ENCODE measurements at places on chromosomes 11 and 22. TPM values are rescaled to one million over a fixed set of nuclear protein-coding genes. Genes with fewer than 3 reads are reported as not detected.

DNA sequence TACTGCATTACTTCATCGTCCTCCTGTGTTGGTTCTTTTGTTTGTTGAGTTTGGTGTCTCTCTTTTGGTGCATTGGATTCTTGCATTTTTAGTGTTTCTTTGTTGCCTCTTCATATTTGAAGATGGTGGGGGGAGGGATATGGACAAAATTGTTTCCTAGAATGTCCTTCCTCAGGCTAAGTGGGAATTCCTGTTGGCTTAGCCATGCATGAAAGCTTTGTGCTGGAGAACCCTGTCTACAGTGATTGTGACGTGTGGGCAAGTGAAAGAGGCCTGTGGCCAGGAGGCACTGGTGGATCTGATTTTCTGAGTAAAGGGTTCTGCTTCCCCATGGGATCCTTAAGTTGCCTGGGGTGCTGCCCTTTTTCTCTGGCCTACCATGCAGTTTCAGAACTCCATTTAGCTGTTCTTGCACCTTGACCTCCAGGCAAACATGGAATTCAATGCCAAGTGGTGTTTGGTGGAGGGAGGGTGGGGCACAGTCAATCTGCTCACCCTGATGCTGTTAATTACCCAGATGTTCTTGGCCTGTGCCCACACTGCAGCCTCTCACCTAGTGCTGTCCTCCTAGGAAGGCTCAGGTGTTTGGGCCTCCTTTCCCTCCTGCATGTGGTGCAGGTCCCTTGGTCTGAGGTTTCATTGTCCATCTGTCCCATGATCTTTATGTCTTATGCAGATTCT is 46.3 kb upstream of the SLC22A12 start:
- DNase-seq, result no peak

GRCh38 chr22:48018346-48018745 is 1255.9 kb downstream of the TBC1D22A start:
- DNase-seq, result peak; percentile 49

DNA sequence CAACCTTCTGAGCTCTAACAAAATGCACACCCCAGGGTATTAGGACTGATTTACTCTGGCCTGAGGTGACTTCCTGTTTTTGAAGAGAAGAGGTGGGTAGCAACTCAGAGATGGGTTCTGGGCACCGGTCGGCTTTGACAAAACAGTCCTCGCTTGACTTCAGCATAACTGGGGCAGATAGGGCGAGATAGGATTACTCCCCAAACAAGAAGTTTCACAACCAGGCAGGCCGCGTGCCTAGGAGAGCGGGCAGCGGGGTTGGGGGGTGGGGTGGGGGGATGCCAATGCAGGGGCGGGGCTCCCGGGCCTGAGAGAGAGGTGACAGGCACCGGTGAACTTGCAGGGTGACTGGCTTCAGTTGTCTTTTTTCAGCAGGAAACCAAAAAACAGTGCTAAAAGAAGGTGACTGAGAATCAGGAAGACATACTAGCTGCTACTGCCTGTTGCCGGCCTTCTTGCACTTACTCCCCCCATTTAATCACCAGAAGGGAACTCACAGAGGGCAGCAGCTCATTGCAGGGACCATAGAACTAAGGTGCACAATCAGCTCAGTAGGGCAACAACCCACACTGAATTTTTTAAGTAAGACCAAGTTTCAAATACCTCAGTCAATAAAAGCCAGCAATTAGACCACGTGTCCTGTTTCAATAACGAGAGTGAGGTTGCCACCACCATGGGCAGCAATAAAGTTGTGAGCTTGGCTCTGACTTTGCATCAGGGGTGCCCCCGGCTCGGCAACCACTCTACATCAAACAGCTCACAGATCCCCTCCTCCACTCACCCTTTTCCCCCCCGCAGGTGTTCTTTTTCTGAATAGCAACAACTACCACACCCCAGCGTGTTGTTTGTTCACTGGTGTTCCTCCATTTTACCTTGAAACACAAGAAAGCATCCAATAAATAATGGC is 37.2 kb upstream of the ETS1 start:
- DNase-seq, result no peak

DNA sequence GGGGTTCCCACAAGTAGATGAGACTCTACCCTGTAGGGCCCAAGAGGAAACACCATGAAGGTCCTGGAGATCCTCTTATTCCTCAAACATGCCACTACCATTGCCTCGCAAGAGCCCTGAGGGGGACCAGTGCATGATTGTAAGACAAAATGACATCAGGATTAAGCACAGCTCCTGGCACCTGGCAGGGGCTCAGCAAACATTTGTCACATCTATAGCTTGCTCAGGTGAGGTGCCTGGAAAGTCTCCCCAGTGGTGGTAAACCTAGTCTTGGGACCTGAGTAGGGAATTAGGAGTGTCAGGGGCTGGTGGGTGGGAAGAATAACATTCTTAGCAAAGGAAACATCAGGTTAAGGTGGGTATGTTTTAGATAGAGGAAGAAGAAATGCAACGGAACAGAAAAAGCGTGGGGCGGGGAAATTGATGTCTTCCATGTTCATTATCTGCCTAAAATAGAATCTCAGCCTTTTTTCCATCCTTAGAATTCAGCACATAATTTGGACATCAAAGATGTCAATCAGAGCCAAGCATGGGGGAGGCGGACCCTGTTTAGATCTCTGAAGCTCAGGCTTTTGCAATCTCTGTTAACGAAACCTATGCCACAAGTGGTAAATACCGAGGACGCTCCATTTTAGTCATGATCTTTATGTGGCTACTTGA is 924 bp downstream of the YPEL1 start:
- no peak for DNase-seq

- no peak for DNase-seq
Observed at GRCh38 chr11:47245611-47246357, 2.8 kb downstream of the ACP2 start.

DNA sequence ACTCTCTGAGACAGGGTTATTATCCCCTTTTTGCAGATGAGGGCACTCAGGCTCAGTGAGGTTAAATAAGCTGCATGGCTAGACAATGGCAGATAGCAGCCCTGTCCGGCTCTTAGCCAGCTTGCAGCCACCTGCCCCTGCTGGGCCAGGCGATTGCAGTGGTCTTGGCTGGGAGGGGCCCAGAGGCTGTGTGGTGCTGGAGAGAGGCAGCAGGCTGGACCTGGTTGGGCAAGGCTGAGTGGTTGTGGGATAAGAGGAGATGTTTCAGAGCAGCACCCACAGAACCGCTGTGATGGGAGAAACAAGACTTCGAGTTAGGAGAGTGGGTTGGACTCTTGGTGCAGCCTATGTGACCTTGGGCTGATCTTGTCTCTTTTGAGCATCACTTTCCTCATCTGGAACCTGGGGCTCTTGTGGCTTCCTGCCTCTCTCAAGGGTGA is 25.5 kb downstream of the PTPRJ start:
- no peak for DNase-seq

DNA sequence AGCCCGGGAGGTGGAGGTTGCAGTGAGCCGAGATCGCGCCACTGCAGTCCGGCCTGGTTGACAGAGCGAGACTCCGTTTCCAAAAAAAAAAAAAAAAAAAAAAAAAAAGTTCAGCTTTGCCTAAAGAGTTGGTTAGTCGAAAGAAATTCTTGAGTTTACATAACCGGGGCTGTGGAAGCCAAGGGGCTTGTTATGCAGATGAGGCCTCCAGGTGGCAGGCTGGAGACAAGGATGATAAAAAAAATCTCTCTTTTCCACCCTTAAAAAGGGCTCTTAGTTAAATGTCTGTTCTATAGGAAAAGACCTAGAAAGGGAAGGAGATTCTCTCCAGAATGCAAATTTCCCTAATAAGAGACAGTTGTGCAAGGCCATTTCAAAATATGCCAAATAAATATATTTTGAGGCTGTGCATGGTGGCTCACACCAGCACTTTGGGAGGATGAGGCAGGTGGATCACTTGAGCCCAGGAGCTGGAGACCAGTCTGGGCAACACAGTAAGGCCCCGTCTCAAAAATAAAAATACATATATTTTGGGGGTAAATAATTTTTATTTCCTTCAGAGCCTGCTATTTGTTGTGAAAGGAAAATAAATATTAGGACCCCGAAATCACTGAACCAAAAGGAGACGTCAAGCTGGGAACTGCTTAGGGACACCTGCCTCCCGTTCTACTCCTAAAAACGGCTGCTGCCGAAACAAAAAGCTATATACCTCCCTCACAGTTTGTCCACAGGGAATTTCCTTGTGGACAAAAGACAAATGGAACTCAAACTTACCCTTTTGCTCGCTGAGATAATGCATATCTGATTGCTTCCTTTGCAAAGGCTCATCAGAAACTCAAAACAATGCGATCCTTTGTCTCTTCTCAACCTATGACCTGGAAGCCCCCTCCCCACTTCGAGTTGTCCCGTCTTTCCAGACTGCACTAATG is 2.4 kb upstream of the IFITM2 start:
- DNase-seq, result peak; percentile 82

- no peak for DNase-seq
Observed at GRCh38 chr22:47928631-47929030, 1166.2 kb downstream of the TBC1D22A start.

GRCh38 chr11:117122556-117122955 is 21.5 kb upstream of the PAFAH1B2 start:
- DNase-seq, result no peak

DNA sequence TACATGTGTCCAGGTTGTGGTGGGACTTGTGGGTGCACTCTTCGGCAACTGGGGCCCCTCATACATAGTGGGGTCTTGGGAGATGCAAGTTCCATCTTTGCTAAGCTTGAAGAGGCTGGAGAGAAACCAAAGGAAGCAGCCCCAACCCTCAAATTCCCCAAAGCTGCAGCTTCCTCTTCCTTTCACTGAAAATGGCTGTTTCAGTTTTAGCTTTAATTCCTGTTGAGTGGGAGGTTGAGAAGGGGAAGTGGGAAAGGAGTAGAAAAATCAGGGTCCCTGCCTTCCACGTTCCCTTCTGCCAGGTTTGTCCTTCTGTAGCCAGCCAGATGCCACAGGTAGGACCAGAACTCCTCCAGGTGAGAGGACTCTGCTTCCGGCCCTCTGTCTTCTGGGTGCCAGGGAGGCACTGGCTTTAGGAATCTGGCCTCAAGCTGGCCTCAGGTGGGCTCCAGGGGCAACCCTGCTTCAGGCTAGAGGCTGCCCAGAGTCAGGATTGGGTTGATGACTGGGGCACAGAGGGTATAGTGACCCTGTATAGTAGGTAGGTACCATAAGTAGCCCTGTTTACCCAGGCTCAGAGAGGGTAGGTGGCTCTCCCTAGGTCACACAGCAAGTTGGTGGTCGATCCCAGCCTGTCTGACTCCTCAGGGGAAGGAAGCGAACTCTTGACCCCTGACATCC is 16.2 kb downstream of the P2RY6 start:
- DNase-seq, result no peak

GRCh38 chr22:22884010-22884887 is 3.4 kb upstream of the IGLL5 start:
- no peak for DNase-seq

DNA sequence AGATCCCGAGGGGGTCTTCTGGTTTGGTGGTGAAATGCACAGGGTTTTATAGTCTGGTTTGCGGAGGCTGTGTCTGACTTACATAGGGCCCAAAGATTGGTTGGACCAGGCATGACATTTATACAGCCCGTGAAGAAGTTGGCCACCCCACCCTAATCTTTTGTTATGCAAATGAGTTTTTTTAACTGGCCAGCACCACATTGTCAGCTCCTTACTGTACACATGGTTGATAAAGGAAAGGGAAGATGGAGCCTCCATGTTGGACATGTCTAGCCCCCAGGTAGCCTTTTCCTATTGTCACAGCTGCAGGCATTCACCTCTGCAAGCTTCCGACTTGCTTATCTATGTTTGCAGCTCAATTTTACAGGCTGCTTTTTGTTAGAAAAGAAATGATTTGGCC is 70.1 kb downstream of the WT1 start:
- no peak for DNase-seq

DNA sequence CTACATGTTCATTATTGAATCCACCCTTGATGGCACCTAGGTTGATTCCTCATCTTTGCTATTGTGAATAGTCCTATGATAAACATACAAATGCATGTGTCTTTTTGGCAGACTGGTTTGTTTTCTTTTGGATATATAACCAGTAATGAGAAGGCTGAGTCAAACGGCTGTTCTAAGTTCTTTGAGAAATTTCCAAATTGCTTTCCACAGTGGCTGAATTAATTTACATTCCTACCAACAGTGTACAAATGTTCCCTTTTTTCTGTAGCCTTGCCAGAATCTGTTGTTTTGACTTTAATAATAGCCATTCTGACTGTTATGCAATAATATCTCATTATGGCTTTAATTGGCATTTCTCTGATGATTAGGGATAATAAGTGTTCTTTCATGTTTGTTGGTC is 184.9 kb downstream of the CASP12 start:
- DNase-seq, result no peak

GRCh38 chr22:45887202-45888131 is 89.5 kb downstream of the WNT7B start:
- no peak for DNase-seq

DNA sequence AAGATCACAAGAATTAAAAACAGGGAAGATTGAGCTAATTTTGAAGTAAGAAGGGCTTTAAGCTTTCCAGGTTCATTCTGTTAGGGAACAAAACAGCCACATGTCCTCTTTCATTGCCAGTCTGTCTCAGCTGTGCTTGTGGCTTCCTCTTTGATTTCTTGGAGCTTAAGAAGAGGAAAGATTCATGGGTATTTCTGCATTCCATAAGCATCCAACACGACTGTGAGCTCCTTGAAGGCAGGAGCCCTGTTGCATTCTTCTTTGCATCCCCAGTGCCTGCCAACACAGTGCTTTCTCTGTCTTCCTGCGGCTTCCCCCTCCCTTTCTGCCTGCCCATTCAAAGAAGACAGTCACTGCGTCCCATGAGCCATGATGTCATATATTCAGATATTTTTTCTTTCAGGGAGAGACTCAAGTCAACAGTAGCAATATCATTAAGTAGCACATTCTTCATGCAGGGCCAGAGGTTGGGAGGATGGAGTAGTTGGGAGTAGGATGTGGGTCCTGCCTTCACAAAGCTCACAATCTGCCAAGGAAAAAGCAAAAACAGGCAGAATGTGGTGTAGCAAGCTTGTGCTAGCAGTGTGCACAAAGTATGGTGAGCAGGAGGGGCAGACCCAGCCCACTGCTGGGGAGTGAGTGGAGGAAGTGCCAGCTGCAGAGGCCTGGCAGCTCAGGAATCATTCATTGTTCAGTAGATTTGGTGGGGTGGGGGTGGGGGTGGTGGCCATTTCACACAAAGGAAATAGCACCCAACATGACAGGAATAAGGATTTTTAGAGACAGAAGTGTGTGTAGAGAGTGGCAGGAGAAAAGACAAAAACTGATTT is 162.1 kb upstream of the RASSF10 start:
- DNase-seq, result no peak

DNA sequence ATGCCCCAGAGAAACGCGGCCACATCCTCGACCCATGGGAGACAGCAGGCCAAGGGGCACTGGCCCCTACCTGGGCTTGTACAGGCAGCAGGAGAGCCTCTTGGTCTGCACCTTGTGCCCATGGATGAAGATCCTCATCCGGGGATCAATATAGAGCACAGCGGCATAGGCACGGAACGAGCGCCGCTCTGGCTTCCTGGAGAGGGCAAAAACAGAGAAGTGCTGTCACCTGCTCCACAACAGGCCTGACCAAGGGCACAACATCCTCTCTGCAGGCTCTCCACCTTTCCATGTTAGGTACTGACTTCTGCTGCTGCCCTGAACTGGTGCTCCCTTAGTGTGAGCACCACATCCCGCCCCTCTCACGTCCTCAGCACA is 27.2 kb downstream of the MORC2 start:
- no peak for DNase-seq

Gene MPPED2
- total RNA-seq, result 9.0 TPM

Gene GGT5
- total RNA-seq, result 2.6 TPM

Gene SLC25A45
- 4.6 TPM for total RNA-seq

Gene MPZL3
- total RNA-seq, result 26.1 TPM

Measured in skin of body (tissue), 3 donors.